ENCODE measurements at places on chromosomes 7 and 10. TPM values are rescaled to one million over a fixed set of nuclear protein-coding genes. Genes with fewer than 3 reads are reported as not detected.

DNA sequence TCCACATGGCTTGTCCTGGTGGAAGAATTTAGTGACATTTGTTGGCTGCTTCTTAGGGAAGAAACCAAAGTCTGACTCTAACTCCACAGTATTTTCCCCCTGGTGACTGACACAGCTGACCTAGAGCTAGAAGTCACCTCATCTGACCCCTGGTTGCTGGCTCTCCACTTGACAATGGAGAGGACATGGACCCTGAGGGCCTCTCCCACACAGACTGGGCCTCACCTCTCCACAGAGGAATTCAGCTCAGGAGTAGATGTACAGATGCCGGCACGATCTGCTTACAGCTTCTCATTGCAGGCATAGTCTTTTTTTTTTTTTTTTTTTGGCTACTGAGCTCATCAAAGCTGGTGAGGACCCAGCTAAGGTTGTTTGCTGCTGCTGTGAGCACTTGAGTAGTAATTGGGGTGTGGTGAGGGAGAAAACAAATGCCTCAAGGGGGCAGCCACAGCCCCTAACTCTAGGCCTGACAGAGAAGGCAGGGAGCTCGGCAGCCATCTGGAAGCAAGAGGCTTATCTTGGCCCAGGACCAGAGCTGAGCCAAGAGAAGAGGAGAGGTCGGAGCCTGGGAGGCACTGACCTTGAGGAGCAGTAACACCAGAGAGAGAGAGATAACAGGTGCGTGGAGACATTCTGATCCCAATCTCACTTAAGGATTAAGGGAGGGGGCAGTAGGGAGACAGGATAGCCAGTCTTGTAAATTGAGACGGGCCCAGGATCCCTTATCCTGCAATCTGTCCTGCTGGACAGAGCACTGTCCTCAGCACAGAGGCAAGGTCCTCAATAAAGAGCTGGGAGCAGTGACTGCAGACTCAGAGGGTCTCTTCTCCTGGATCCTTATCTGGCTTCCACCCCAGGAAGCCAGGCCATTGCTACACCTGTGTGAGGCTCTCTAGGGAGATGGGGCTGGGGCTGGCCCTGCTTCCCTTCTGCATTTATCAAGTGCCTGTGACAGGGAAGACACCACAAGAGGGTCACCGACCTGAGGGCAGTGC lies 9.4 kb downstream of the PRSS58 start:
- no peak for DNase-seq

GRCh38 chr7:3206101-3206500 lies 95.0 kb upstream of the SDK1 start:
- DNase-seq, result no peak

DNA sequence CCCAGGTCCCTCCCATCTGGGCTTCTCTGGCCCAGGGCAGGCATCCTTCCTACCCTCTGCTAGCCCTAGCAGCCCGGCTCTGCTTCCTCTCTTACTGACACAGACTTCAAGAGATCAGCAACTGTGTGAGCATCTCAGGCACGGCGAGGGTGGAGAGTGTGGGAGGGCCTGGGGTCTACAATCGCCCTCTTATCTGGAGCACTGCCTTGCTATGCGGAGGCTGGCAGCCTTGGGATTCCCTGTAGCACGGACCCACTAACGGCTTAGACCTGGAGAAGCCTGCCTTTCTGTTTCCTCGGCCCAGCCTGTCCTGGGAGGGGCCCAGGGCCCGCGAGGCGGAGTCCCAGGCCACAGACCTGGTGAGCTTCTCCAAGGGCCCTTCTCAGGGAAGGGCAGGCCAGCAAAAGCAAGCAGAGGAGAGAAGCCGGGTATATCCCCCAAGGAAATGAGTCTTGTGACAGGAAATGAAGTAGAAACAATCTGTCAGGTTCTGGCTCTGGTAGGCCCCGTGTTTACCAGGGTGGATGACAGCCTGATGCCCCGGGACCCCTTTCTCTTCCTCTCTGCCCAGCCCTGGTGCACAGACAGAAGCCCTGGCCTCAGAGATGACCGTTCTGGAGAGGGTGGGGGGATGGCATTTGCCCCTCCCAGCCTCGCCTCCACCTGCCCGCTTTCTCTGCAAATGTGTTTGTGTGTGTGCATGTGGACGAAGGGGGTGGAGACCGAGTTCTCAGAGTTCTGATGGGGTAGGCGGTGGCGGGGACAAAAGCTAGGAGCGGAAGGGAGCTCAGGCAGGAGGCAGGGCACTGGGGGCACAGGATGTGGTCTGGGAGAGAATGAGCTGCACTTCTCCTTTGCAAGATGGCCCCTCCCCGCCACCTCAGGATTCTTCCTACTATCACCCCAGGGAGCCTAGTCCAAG lies 2.5 kb downstream of the LRCH4 start:
- no peak for DNase-seq

The ZNF736 gene
- 14.4 TPM for polyA plus RNA-seq

GRCh38 chr10:62354916-62355315 lies 19.3 kb upstream of the ZNF365 start:
- no peak for DNase-seq

DNA sequence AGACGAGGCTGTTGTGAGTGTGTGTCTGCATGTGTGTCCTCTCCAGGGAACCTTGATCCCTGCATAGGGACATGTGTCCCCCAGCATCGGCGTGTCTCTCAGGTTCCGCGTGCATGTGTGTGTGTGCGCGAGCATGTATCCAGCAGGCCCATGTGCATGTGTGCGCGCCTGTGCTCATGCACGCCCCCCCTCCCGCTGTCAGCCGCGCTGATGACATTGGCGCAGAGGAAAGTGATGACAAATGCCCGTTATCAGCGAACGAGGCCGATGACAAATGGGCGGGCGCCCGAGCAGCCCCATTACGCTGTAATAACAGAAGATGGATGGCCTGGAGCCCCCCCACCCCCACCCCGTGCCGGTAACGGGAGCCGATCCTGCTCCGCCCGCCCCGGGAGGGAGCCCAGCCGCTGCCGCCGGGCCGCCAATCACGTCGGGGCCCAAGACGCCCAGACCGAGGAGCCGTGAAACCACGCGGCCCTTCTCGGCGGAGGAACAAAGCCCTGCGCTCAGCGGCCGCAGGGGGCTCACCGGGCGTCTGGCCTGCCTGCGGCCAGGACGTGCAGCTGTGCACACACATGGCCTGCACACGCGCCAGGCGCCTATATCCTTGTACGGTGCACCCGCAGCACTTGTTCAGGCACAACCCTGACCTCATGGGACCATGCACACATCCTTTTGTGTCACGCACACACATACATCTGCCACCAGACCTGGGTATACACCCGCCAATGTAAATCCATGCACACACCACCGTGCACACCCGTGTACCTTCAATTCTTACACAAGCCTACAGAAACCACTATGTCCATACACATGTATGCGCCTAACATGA lies 21.5 kb downstream of the POLL start:
- no peak for DNase-seq
